Naive thymus-derived CD8-positive, alpha-beta T cell (primary cell): ENCODE measurements at places on chromosomes 16 and 17. TPM values are rescaled to one million over a fixed set of nuclear protein-coding genes. Genes with fewer than 3 reads are reported as not detected.
A peak's percentile ranks its signal among the peaks of the same experiment; 100 is the strongest.

Gene OR2C1
- not detected for polyA plus RNA-seq

Gene ZACN
- 4.6 TPM for polyA plus RNA-seq

Gene KRT33B
- polyA plus RNA-seq: not detected

Gene TIGD7
- 5.8 TPM for polyA plus RNA-seq

Gene UBALD2
- 9.7 TPM for polyA plus RNA-seq

Gene RSPRY1
- 29.3 TPM for polyA plus RNA-seq

Gene ZDHHC1
- polyA plus RNA-seq: 0.18 TPM

Gene HSD17B2
- polyA plus RNA-seq: 0.16 TPM

Gene KCNJ12
- 0.18 TPM for polyA plus RNA-seq

Gene KRTAP4-8
- not detected for polyA plus RNA-seq

Gene TNFRSF13B
- polyA plus RNA-seq: not detected

DNA sequence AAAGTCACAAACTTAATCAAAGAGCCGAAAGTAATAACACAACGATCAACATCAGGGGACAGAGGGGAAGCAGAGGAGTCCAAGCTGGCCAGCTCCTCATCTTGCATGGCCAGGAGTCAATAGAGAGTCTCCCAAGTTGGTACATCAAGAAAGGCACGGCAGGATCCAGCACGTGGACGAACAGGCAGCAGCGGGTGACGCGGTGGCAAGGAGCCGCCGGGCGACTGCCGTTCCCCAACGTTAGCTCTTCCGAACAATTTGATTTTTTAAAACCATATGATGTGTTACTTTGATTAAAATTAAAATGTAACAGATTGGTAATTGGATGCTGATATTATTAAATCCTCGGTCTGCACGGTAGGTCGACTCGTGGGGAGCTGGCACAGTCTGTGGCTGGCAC is 81.8 kb upstream of the DOC2B start:
- H3K27me3 ChIP-seq: no peaks in the 10 kb centered on the region
- H3K4me1 ChIP-seq: peaks cover 6% of the 10 kb centered on the region
- no peak overlapping the region for H3K27ac ChIP-seq
- peaks cover 7% of the 10 kb centered on the region for H3K36me3 ChIP-seq

DNA sequence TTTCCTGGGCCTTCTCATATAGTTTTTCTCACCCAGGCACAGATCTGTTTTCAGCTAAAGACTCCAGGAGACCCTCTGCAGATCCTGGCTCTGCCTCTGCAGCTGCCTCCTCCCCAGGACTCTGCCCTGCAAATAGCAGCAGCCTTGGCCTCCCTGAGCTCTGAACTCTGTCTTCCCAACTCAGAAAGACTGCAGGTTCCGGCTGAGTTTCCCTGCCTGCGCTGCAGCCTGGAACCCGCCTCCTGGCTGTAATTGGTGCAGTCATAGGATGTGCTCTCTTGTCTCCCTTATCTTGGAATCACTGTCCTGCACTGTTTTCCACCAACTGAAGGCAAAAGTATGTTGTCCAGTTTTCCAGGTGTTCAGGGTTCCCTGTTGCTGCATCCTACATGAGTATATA is 14.3 kb upstream of the DNASE1 start:
- no peak overlapping the region for H3K27ac ChIP-seq
- no peaks in the 10 kb centered on the region for H3K36me3 ChIP-seq
- no peak for DNase-seq
- no peak overlapping the region for H3K4me3 ChIP-seq
- peaks cover 29% of the 10 kb centered on the region for H3K4me1 ChIP-seq

DNA sequence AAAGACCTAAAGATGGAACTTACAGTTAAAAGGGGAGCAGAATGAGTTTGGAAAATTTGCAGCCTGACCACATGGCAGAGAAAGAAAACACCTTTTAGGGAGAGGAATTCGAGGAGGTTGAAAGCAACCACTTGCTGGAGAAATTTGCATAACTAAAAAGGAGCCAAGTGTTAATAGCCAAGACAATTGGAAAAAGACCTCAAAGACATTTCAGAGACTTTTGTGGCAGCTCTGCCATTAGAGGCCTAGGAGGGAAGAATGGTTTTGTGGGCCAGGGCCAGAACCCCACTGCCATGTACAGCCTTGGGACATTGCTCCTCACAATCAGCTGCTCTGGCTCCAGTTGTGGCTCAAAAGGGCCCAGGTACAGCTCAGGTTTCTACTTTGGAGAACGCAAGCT is 338.5 kb downstream of the UTP18 start:
- H3K36me3 ChIP-seq: no peaks in the 10 kb centered on the region
- H3K27ac ChIP-seq: no peak overlapping the region
- no peak for DNase-seq
- H3K27me3 ChIP-seq: peaks cover 19% of the 10 kb centered on the region

GRCh38 chr16:85541619-85541979 is 71.5 kb upstream of the GSE1 start:
- no peaks in the 10 kb centered on the region for H3K36me3 ChIP-seq
- no peak overlapping the region for H3K4me3 ChIP-seq
- no peaks in the 10 kb centered on the region for H3K27me3 ChIP-seq
- H3K27ac ChIP-seq: peak overlapping the region; percentile 21
- DNase-seq: no peak

DNA sequence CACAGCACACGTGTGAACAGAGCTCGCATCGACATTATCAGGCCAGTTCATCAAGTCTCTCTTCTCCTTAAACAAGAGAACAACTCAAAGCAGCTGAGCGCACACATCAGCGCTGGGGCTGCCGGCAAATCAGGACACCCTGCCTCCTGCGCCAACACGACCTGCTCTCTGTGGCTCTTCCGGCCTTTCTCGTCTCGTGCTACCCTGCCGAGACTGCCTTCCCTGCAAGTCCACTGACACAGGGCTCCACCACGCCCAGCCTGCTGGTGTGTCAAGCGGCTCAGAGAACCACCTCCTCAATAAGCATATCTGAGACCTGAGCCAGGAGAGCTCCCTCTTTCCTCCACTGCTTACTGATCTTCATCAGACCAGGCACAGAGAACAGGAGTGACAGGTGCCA is 96.9 kb downstream of the ZNF778 start:
- peak; percentile 44 for DNase-seq
- peak overlapping the region; percentile 71 for H3K4me3 ChIP-seq
- no peaks in the 10 kb centered on the region for H3K27me3 ChIP-seq

GRCh38 chr17:67633751-67634211 is 84.0 kb upstream of the NOL11 start:
- H3K4me1 ChIP-seq: peaks cover 23% of the 10 kb centered on the region
- H3K4me3 ChIP-seq: no peak overlapping the region
- DNase-seq: no peak

- no peak overlapping the region for H3K4me3 ChIP-seq
- H3K27me3 ChIP-seq: no peaks in the 10 kb centered on the region
- no peak overlapping the region for H3K27ac ChIP-seq
- H3K36me3 ChIP-seq: peaks cover 10% of the 10 kb centered on the region
These were observed 17.3 kb downstream of the CRYBA1 start for GRCh38 chr17:29263916-29264315.

GRCh38 chr16:88772871-88773811 is 11.9 kb downstream of the PIEZO1 start:
- H3K36me3 ChIP-seq: no peaks in the 10 kb centered on the region
- H3K4me1 ChIP-seq: peaks cover 31% of the 10 kb centered on the region
- no peak overlapping the region for H3K4me3 ChIP-seq
- H3K27me3 ChIP-seq: no peaks in the 10 kb centered on the region

DNA sequence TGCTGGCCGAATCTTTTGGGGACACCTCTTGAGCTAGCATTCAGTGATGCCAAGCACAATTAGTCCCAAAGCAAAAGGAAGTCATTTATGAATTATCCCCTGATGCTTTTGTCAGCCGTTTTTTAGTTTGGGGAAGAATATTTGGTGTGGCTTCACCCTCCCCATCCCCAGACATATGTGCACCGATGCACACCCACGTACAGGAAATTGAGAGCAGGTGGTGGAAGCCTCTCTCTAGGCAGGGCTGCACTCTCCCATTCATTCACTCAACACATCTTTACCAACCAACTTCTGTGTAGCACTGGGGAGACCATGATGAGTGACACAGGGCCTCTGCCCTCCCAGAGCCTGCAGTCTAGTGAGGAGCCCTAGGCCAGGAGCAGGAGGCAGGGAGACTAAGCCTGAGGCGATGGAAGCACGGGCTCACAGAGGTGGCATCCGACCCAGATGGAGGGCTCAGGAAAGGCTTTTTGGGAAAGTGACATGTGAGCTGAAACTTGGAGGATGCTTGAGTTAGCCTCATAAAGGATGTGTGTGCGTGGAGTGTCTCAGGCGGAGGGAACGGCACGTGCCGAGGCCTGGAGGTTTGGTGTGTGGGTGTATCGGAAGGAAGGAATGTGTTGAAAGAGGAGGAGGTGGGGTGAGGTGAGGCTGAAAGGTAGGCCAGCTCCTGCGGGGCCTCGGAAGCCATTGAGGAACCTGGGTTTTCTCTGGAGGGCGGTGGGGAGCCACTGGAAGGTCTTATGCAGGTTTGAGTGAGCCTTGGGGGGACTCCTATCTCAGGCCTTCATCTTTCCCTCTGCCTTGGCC is 43.8 kb downstream of the PSME3IP1 start:
- H3K4me3 ChIP-seq: peak overlapping the region; percentile 81
- DNase-seq: no peak
- H3K27me3 ChIP-seq: no peaks in the 10 kb centered on the region
- H3K27ac ChIP-seq: peak overlapping the region; percentile 94

DNA sequence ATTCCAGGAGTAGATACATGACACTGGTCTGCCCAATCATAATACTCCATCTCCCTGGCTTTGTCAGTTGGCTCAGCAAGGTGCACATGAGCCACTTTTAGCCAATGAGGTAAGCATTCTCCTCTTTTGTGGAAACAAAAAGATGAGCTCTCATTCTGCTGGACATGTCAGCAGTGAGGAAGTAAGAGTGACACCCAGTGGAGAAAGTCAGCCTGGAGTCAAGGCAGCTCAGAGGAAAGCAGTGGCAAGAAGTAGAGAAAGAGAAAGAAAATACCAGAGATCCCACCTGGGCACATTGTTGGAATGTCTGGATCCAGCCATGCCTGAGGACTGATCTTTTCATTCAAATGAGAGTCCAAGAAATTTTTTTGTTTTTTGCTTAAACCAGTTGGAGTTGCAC is 496.9 kb upstream of the C16orf82 start:
- peaks cover 19% of the 10 kb centered on the region for H3K27me3 ChIP-seq
- H3K36me3 ChIP-seq: no peaks in the 10 kb centered on the region
- H3K4me1 ChIP-seq: no peaks in the 10 kb centered on the region
- H3K4me3 ChIP-seq: no peak overlapping the region
- no peak for DNase-seq
- no peak overlapping the region for H3K27ac ChIP-seq

- no peak overlapping the region for H3K4me3 ChIP-seq
- no peaks in the 10 kb centered on the region for H3K27me3 ChIP-seq
- H3K4me1 ChIP-seq: peaks cover 10% of the 10 kb centered on the region
- no peaks in the 10 kb centered on the region for H3K36me3 ChIP-seq
- H3K27ac ChIP-seq: no peak overlapping the region
- no peak for DNase-seq
These were observed 67.7 kb downstream of the GAS7 start for GRCh38 chr17:10130677-10131076.

DNA sequence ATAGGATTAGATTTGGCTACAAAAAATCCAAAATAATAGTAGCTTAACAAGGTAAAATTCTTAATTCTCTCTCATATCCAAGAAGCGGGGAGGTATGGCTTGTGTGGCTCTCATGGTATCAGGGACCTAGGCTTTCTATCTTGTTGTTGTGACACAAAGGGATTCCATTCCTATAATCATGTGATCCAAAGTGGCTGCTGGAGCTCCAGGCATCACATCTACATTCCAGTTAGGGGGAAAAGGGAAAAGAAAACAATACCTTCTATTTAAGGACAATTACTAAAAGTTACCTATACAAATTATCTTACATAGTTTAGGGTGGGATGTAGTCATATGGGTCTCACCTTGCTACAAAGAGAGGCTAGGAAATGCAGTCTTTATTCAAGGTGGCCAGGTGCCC is 47.6 kb upstream of the CACNG4 start:
- H3K27ac ChIP-seq: no peak overlapping the region
- H3K36me3 ChIP-seq: no peaks in the 10 kb centered on the region
- H3K27me3 ChIP-seq: peaks cover 31% of the 10 kb centered on the region
- no peak for DNase-seq
- H3K4me1 ChIP-seq: no peaks in the 10 kb centered on the region

DNA sequence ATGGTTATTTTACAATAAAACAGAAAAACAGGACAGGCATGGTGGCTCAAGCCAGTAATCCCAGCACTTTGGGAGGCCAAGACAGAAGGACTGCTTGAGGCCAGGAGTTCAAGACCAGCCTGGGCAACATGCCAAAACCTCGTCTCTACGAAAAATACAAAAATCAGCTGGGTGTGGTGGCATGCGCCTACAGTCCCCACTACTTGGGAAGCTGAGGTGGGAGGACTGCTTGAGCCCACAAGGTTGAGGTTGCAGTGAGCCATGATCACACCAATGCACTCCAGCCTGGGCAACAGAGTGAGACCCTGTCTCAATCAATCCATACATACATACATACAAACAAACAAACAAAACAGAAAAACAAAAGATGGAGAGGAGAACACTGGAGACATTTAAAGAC is 45.6 kb downstream of the USP31 start:
- no peak for DNase-seq
- H3K4me1 ChIP-seq: peaks cover 2% of the 10 kb centered on the region
- peaks cover 54% of the 10 kb centered on the region for H3K36me3 ChIP-seq
- no peak overlapping the region for H3K27ac ChIP-seq
- no peak overlapping the region for H3K4me3 ChIP-seq
- H3K27me3 ChIP-seq: no peaks in the 10 kb centered on the region

- H3K4me3 ChIP-seq: no peak overlapping the region
- no peaks in the 10 kb centered on the region for H3K36me3 ChIP-seq
- peaks cover 19% of the 10 kb centered on the region for H3K4me1 ChIP-seq
- peaks cover 44% of the 10 kb centered on the region for H3K27me3 ChIP-seq
- H3K27ac ChIP-seq: no peak overlapping the region
- no peak for DNase-seq
These were observed 28.6 kb upstream of the BAHCC1 start for GRCh38 chr17:81366648-81367047.

- H3K36me3 ChIP-seq: peaks cover 20% of the 10 kb centered on the region
- no peak overlapping the region for H3K4me3 ChIP-seq
- peaks cover 4% of the 10 kb centered on the region for H3K4me1 ChIP-seq
These were observed 86.8 kb downstream of the WWP2 start for GRCh38 chr16:69848637-69849545.
